ENCODE measurements at places on chromosomes 3 and 15.

GRCh38 chr3:127597020-127597771 is 1.0 kb upstream of the MCM2 start:
- DNase-seq, result no peak

DNA sequence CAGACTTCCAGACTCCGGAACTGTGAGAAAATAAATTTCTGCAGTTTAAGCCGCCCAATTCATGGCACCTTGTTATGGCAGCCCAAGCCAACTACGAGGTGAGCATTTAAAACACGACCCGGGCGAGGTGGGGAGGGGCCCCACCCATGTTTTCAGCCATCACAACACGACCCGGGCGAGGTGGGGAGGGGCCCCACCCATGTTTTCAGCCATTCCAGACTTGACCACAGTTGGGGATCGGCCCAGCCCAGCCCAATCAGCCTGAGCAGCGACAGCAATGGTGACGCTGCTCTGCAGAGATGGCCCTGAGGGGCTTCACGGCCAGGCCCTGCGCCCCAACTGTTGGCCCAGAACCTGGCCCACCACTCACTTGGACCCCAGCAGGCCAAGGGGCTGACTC is 93.1 kb downstream of the ATP10A start:
- DNase-seq, result no peak

GRCh38 chr15:60326343-60326742 is 71.4 kb downstream of the ANXA2 start:
- DNase-seq, result no peak

- DNase-seq, result no peak
These were observed 169.6 kb downstream of the B3GALNT1 start for GRCh38 chr3:160935413-160936095.

GRCh38 chr3:128152419-128153155 is 694 bp upstream of the EEFSEC start:
- DNase-seq, result no peak

DNA sequence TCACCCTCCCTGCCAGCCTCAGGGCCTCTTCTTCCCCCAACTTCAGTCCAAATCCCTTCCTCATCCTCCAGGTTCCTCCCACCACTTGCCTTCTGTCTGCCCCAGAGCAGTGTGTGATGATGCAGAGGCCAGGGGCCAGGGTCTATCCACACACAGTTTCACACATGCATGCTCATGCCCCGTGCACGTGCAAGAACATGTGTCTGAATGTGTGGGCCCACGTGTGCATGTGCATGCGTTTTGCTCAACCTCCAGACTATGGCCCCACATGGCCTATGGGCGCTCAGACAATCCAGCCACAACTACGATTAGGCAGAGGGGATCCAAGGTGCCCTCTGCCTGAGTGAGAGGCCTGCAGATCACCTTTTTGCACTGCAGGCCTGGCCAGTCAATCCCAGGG is 32.3 kb upstream of the SLC6A1 start:
- no peak for DNase-seq

- DNase-seq, result no peak
These were observed 116.9 kb upstream of the NMNAT3 start for GRCh38 chr3:139794469-139795265.

DNA sequence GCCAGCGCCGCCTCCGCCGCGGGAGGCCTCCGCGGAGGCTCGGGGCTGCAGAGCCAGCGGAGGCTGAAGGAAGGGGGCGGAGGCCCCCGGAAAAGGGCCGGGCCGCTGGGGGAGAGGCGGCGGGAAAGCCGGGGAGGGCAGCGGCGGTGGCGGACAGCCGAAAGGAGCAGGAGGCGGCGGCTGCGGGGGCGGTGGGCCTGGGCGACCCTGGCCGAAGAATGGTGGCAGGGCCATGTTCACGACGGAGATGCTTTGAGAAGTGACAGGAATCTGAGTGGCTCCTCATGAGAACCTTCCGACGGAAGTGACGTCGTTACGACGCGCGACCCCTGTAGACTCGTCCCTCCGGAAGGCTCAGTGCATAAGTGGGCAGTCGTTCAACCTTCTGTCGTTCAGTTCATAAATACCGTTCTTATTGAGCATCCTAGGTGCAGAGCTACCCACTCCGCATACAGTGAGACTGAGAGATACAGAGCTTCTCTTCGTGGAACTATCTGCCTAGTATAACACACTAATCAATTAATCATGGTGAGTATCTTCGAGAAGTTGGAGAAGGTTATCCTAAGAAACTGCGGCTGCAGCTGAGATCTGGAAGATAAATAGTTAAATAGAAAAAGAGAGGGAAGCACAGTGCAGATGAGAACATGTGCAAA is at the start of gene PDCD7:
Gene PDCD7 (minus strand): TSS at position 261 of the 653 bp plus-strand sequence. CDS start 27 bp downstream, at position 234.
- peak; percentile 73 for DNase-seq

DNA sequence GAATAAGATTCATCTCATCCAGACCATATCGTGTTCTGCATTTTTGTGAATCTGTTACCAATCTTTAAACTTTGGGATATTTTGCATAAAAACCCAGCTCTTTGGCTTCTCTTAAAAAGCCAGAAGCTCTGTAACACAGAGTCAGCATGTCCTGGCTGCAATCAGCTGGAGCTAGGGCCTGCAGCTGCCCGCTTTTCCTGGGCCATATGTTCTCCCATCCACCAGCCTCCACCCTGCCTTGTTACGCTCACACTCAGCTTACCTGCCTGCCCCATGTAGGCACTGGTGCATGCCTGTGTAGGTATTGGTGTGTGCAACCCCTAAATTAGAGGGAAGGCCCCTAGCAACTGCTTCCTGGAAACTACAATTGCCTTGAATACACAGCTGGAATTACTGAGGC is 48.2 kb downstream of the CRYGS start:
- no peak for DNase-seq

GRCh38 chr3:140717921-140718320 is 40.1 kb downstream of the TRIM42 start:
- no peak for DNase-seq

- no peak for DNase-seq
These were observed 80.3 kb downstream of the HMG20A start for GRCh38 chr15:77500989-77501388.

- no peak for DNase-seq
These were observed 569.3 kb downstream of the MECOM start for GRCh38 chr3:169094204-169094603.

- DNase-seq, result no peak
These were observed 232.6 kb downstream of the GAP43 start for GRCh38 chr3:115855911-115856310.

GRCh38 chr3:186218421-186218820 is 109.5 kb upstream of the ETV5 start:
- no peak for DNase-seq

GRCh38 chr3:192514754-192515663 is 212.3 kb downstream of the FGF12 start:
- DNase-seq, result no peak

DNA sequence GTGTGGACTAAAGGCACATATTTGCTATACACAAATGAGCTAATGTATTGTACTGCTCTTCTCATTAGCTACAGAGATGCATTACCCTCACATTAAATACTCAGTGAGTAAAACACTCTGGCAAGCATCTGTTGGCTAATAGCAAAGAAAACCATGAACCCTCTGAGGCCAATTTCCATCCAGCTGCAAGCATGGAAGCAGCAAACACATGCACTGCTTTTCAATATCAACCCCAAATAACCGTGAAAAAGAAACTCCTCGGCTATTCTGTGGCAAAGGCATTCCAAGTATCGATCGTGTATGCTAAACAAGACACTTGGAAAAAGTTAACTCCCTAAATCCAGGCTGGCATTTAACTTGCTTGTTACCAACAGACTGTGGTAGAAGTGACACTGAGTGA is 67.0 kb downstream of the PEAK1 start:
- DNase-seq, result no peak

DNA sequence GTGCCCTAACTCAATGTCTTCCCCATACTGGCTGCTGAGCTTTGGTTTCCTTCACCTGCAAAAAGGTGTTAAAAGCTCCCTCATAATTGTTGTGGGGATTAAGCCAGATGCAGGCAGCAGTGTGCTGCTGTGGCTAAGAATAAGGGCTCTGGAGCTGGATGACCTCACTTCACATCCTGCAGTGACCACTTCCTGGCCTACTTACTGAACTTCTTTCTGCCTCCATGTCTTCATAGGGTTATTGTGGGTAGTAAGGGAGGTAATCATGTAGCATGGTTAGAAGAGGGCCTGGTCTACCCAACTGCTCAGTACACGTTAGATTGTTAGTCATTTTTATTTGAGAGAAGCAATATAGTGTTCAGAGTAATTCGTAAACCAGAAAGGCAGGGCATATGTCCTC is 18.4 kb downstream of the GYG1 start:
- no peak for DNase-seq

- no peak for DNase-seq
These were observed 31.7 kb downstream of the ATP2C1 start for GRCh38 chr3:130925628-130926027.

DNA sequence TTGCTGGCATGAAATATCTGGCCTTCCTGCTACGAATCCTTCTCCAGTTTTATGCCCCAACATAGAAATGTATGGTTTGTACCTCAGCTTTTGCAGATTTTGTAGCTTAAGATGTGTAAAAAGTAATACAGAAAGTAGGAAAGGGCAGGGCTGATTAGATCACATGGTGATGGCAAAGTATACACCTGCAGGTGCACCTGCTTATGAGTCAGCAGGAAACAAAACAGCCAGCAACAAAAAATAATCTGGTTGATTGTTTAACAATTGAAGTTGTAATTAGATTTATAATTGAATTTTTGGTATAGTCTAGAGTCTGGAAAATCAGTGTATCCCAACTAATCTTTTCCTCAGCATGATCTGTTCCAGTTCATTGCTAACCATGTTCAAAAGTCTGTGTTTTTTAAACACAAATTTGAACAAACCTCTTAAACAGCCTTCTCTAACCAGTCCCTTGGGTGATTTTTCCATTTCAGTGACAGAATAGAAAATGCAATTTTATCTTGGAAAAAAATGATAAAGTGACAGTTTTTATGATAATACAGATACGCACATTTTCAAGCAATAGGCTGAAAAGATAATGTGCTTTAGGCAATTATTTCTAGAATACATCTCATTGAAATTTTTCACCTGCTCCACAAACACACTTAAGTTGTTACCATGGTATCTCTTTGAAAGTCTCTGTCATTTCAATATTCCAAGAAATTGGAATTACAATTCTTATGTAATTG is 477.4 kb downstream of the NAALADL2 start:
- DNase-seq, result no peak

- no peak for DNase-seq
These were observed 296.1 kb downstream of the LSAMP start for GRCh38 chr3:116148881-116149851.

- DNase-seq, result no peak
These were observed 179.8 kb downstream of the MEX3B start for GRCh38 chr15:81865850-81866537.

DNA sequence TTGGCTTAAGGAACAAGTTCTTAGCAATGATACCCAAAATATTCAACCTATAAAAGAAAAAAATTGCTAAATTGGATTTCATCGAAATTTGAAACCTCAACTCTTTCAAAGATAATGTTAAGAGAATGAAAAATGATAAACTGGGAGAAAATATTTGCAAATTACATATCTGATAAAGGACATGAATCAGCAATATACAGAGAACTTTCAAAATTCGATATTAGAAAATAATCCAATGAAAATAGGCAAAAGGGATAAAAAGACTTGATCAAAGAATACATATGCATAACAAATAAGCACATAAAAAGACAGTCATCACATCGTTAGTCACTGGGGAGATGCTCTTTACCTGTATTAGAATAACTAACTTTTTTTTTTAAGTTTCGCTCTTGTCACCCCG is 73.0 kb upstream of the NEO1 start:
- DNase-seq, result no peak

- no peak for DNase-seq
These were observed 537.3 kb downstream of the EPHA3 start for GRCh38 chr3:89644716-89645115.

DNA sequence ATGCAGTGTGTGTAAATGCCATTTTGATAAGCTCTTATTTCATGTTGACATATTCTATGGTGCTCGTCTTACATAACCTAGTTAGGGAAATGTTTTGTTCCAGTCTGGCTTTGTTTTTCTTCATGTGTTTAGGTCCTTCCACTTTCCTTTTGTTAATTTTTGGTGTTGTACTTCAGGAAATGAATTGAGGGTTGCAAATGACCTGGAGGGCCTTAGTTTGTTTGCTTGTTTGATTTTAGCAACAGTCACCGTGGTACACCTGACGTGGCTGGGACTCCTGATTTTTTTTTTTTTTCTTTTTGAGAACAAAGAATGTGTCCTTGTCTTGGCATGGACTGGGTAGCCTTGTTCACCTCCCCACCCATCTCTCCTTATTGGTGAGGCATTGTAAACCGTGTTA is 114.8 kb downstream of the IGF1R start:
- no peak for DNase-seq

DNA sequence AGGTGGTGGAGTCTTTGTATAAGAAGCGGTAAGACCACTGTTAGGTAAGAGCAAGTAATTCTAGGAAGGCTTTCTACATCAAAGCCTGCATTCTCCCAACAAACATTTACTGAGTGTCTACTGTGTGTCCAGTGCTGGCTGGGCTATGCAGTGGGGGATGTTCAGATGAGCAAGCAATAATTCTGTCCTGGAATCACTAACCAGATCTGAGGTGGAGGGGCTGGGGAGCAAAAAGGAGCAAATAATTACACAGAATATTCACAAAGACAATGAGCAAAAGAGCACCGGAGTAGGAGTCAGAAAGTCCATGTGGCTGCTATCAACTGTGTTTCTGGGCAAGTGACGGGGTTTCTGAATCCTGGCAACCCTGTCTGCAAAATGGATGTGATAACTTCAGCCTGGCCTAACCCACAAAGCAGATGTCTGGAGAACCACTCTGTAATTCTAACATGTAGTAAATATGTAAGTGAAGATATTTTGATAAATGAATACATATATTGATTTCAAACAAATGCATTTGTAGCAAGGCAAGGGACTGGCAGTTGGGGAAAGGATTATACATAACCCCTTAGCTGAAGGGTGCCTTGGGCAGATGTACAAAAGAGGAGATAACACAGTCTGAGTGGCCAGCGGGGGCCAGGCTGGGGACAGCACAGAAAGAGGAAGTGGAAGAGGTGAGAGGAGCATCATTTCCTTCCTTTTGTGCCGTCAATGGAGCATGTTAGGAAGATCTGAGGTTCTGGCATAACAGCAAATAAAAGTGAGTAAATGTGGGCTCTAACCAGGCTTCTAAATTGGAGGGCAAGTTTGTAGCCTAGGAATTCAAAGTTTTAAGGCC is 28.8 kb downstream of the CYP8B1 start:
- no peak for DNase-seq

DNA sequence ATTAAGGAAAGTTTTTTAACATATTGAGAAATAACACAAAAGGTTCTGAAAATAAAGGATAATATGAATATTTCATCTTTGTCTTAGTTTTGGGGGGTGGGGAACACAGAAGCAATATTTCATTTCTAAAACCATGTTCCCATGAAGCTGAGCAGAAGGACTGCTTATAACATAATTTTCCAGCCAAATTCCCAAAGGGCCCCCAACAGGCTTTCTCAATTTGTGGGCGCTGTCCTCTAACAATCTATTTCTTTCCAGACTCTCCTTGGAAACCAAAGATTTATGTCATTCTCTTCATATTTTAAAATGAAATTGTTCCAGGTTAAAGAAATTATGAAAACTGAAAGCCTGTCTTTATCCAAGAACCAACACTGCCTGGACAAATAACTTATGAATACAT is 273.5 kb downstream of the ZBTB20 start:
- DNase-seq, result no peak

- DNase-seq, result no peak
These were observed 26.4 kb downstream of the ANP32A start for GRCh38 chr15:68794307-68794706.

GRCh38 chr15:94042180-94042928 is 189.0 kb upstream of the MCTP2 start:
- DNase-seq, result peak; percentile 44
